ENCODE measurements at places on chromosomes 7 and 10. TPM values are rescaled to one million over a fixed set of nuclear protein-coding genes. Genes with fewer than 3 reads are reported as not detected.

Gene ZC3HAV1L
- total RNA-seq: 1.7 TPM

Gene ITPRIP
- 23.3 TPM for total RNA-seq

Gene FAM131B
- total RNA-seq: 6.1 TPM

Gene WNT8B
- 0.60 TPM for total RNA-seq

Gene ZNF485
- total RNA-seq: 6.7 TPM

Gene SPAM1
- total RNA-seq: not detected

DNA sequence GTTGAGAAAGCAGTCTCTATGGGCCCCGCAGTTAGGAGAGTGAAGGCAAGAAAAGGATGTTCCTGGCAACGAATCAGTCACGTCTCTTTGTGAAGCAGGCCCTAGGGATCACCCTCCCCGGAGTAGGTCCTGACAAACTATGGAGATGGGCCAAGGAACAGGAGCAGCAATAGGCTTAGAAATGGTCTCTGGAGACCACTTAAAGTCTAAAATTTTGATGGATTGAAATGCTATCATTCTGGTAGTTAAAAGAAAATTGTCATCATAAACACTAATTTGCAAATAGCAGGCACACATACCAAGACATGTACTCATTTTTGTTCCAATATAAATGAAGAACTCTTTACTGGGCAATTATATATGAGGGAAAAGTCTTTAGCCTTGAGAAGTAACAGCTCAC, 123.5 kb downstream of the ITGB8 start:
- DNase-seq: no peak

- no peak for DNase-seq
These were observed 28.9 kb upstream of the EZH2 start for GRCh38 chr7:148912758-148913541.

- no peak for DNase-seq
These were observed 84.8 kb upstream of the LRRC18 start for GRCh38 chr10:49024484-49024883.

- DNase-seq: no peak
These were observed 12.1 kb upstream of the BHLHA15 start for GRCh38 chr7:98199131-98199530.

DNA sequence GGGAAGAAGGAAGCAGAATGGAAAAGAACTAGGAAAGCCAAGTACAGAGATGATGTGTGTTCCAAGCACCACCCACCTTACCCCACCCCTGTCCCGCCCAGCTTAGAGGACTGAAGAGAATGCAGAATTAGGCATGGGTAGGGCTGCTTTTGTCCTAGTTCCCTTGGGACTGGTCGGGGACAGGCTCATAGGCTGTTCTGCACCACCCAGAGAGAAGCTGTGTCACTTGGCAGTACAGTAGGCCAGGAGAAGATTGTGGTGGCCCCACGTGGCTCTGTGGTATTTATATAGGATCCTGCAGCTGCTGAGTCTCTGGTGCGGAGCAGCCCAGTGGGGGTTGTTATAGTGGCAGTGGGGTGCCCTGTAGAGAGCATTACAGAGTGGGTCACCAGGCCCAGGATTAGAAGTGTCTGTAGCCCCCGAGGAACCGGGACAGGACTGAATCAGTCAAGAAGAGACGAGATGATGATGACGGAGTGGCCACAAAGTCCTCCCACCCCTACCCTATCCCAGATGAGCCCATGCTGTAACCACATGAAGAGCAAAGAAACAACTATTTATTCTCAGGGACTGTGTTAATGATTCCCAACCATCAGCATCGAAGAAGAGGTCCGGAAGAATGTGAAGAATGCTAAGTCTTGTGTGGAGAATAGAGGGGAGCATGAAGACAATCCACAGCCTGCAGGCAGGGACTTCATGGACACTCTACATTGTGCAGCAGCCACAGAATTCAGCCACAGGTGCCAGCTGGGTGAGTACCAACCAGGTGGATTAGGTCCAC, 88.9 kb downstream of the C1GALT1 start:
- no peak for DNase-seq

GRCh38 chr7:130897515-130898419, 163.8 kb upstream of the KLF14 start:
- DNase-seq: no peak

DNA sequence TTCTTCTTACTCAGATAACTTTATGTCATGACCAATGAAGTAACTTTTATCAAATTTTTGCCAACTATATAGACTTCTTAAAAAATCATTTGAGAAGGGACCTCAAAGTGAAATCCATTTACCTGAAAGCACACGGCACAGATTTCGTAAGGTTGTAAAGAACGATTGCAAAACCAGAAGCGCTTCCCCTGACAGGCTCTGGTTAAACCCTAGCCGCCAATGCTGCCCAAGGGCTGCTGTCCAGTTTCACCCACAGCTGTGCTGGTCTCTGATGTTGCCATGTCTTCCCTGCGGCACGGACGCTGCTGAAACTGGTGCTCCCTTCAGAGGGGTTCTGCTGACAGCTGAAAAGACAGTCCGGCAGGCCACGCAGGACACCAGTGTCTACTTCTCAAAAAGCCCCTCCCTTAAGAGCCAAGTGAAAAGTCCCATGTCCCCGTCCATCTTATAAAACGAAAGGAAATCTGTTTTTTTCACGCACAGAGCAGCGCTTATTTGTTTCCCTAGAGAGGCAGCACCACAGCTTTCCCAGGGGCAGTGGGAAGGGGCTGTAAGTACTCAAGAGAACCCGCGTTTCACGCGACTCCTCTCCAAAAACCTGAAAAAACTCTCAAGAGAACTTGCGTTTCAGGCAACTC, 32.5 kb downstream of the GNA12 start:
- no peak for DNase-seq

DNA sequence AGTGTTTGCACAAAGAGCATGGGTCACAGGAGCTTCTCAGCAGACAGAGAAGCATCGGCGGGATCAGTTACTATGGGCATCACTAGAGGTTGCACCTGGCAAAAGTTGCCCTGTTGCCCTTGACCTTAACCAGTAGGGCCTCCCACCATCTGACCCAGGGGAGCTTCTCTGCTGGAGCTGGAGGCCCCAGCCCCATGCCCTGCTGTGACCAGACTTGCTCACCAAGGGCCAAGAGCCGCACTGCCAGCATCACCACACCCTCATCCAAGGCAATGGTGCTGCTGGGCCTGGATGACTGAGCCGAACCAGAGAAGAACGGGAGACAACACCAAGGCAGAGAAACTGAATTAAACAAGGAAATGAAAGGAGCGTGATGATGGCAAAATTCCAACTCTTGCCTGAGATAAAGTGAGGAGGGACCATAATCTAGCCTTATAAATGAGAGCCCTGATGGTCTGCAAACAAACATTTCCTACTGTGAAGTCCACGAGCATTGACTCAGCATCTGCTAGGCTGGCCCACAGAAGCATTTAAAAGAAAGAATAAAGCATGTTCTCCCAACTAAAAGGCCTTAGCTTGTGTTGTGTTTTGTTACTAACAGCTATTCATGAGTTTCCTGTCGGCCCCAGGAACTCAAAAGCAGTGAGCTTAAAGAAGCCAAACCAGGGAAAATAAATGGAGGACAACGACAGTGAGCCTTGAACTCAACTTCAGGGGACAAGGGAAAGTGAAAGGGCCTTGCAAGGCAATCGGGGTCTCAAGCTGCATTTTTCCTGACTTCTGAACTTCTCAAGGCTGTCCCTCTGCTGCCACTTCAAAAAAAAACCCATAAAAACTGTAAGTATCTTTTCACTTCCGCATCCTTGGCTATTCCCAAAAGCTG, 60.4 kb downstream of the AFAP1L2 start:
- no peak for DNase-seq

DNA sequence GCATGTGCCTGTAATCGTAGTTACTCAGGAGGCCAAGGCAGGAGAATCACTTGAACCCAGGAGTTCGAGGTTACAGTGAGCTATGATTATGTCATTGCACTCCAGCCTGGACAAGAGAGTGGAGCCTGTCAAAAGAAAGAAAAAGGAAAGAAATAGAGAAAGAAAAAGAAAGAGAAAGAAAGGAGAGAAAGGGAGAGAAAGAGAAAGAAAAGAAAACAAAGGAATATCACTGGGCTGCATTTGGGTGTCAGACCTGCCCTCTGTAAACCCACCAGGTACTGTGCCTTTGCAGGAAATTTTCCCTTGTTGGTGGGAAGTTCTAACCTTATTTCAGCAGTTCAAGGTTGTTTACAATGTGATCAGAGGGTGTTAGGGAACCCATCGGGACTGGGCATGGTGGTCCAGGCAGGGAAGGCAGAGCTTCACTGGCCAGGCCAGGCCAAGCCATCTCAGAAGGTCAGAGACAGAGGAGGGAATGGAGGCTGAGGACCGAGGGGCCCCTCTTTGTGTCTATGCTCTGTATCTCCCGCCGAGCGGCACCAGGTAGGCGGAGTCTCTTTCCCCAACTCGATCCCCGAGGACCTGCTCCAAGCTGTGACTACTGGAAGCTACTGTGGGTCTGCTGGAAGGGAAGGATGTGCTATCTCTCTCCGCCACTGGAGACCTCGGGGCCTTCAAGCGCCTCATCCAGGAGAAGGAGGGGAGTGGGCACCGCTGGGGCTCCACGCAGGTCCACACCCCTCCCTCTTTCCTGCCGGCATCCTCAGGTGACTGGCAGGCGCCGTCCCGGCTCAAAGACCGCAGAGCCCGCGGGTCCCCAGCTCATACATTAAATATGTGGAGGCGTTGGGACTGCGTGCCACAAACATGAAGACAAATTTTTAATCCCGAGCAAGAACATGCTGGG, 15.2 kb upstream of the KAZALD1 start:
- no peak for DNase-seq

GRCh38 chr7:18179093-18179492, 151.4 kb upstream of the PRPS1L1 start:
- no peak for DNase-seq

DNA sequence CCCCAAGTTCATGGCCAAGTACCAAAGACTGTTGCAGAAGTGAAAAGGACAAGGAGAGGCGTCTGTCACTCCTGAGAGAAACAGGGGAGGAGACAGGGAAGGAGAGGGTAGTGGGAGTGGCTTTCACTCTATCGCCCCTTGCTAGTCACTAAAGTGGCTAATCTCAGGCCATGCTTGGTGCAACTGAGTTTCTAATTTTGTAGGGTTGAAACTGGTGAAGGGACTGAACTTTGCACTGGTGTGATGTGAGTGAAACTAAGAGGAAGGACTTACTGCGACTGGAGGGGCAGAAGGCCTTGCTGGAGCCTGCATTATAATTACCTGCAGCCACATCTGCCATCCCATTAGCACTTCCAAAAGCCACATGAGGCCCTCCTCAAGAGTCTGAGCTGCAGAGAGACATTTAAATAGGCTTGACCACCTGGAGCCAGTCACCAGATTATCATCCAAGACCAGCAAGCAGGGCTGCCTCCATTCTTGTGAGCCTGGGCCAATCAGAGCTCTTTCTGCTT, 107.2 kb upstream of the EEPD1 start:
- DNase-seq: no peak

DNA sequence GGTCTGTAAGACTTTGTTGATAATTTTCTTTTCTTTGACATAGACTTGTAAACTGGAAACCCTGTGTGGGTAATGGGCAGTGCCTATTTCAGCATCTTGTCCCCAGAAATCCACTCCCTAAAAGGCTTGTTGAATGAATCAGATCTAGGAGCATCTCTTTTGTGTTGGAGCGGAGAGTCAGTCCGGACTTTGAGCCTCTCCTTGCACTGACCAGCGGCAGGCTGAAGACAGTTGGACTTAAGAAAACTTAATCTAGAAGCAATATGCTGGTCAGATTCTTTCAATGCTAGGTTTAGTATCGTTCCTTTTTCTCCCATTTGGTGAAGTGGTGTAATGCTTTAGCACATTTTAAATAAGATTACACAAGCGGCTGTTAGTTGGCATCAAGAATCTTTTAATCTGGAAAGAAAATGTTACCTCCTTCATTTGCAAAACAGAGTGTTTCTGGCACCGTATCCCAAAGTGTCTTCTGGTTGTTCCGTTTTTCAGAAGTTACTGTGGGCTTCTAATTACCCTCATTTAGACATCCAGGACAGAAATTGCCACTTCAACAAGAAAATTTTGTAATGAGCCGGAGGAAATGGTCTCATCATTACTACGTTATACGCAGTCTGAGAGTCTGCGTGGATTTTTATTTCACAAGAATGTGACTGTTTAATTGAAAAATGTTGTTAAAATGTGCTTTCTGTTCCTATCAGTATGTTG, 74.7 kb downstream of the CUX1 start:
- no peak for DNase-seq

GRCh38 chr10:121919666-121920065, 8.2 kb downstream of the ATE1 start:
- DNase-seq: no peak

- DNase-seq: no peak
These were observed 19.7 kb downstream of the CYTH3 start for GRCh38 chr7:6252748-6253147.

DNA sequence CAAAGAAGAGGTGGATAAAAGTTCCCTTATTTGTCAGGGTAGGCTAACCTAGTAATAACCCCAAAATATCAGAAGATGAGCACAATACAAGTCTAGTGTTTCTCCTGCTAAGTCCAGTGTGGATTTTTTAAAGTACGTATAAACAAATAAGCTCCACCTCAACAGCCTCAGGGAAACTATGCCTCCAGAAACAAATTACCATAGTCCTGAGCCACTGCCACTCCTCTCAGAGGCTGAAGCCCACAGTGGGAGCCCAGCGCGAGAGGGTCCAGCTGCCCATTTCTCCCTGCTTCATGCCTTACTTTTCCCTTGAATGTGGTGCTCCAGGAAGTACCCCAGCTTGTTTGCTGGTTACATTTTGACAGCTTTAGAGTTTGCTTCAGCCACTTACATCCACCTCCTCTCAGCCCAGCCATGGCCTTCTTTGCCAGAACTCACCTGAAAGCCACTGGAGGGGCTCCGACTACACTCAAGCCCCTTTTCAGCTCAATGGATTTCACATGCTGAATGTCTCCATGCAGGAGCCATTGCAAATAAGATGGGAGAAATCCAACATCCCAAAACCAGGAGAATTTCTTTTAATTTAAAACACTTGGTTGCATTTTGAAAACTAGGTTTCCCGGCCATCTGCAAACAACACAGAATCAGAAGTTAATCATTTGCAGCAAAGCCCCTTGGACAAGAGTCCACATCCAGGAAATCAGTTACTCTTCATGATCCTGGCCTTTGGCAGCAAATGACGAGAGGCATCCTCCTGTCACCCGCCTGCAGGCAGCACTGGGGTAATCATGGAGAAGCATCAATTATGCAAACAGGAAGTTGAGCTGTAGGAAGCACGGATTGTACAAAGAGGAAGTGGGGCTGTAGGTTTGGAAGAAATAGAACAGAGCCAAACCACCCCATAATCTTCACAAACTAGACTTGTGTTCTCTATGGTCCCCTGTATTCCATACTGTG, 138.1 kb downstream of the HERPUD2 start:
- no peak for DNase-seq

GRCh38 chr10:76136961-76137360, 705.5 kb downstream of the LRMDA start:
- no peak for DNase-seq

DNA sequence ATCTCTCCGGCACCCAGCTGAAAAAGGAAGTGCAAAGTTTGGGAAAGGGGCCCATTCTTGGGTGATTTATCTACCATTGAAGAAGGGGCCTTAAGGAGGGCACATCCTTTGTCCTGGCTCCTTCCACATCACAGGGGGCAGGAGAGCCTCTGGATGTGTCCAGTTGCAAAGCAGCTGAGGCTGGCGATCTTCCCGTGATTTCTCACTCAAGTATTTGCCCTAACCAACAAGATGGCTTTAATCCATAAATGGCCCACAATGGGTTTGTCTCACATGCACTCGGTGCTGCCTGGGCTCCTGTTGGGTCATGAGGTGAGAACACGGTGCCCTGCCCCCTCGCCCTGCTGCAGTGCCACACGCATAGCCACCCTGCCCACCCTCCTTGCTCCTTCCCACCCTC, 14.2 kb upstream of the FRMPD2 start:
- DNase-seq: no peak
